ENCODE measurements at places on chromosomes 13 and 19.

GRCh38 chr13:81017513-81018152, 676.7 kb upstream of the SPRY2 start:
- no peak for DNase-seq

GRCh38 chr13:39811696-39812095, 156.2 kb downstream of the COG6 start:
- no peak for DNase-seq

DNA sequence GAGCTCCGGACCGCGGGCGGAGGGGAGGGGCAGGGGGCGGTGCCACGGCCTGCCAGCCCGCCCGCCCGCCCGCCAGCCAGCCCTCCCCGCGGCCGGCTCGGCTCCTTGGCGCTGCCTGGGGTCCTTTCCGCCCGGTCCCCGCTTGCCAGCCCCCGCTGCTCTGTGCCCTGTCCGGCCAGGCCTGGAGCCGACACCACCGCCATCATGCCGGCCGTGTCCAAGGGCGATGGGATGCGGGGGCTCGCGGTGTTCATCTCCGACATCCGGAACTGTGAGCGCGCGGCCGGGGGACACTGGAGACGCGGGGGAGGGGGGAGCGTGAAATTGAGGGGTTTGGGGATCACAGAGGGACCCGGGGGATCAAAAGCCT, at the start of gene AP2A1:
AP2A1 (plus strand) TSS at position 72 of the 370 bp plus-strand sequence; CDS start at position 205, 133 bp downstream.
- DNase-seq, result no peak

DNA sequence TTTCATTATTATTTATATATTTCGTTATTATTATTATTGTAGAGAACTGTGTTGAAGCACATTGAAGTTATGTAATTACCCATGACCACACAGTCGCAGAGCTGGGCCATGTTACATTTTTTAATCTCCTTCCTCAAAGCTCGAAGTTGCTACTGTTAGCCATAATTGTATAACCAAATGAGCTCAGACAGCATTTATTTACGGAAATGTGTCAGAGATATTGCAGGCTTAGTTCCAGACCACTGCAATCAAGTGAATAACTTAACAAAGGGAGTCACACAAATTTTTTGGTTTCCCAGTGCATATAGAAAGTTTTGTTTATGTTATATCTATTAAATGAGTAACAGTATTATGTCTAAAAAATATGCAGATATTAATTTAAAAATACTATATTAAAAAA, 147.1 kb upstream of the SLITRK1 start:
- no peak for DNase-seq

DNA sequence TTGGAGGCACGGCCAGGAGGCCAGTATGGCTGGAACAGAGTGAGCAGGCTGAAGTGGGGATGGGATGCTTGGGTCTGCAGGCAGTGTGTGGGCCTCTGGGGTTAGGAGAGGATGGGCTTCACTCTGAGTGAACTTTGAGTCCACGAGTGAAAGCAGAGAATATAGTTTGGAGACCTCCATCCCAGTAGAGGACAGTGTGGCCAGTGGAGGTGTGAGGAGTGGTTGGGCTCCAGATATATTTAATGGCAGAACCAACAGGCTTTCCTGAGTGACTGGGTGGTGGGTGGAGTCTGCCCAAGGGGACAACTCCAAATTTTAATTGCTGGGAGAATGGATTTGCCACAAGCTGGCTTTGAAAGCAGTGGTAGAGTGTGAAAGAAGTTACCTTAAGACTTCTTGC, 27.3 kb downstream of the GATAD2A start:
- no peak for DNase-seq

- DNase-seq, result peak; percentile 36
Observed at GRCh38 chr13:41700790-41701310, 243.5 kb downstream of the RGCC start.

GRCh38 chr19:35585848-35586247, at the start of gene PMIS2:
Gene PMIS2 (plus strand): TSS chr19:35586173. CDS start chr19:35586260, 87 bp downstream.
- DNase-seq, result no peak

- DNase-seq, result no peak
Observed at GRCh38 chr13:103287659-103288058, 221.4 kb upstream of the SLC10A2 start.

DNA sequence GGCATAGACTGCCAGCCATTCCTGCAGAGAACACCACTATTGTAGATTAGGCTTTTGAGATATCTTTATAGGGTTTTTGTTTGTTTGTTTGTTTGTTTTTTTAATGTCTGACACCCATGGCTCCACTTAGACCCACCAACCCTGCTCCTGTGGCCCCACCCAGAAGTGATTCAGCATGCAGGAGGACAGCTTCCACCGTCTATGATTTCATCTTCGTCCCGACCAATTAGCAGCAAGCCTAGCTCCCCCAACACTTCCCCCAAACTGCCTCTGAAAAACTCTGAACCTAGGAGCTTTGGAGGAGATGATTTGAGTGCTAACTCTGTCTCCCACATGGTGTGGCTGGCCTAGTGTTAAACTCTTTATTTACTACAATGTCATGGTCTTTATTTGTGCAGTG, 108.3 kb upstream of the RXFP2 start:
- DNase-seq, result no peak

GRCh38 chr13:76292726-76293125, 593.5 kb downstream of the KCTD12 start:
- no peak for DNase-seq

- no peak for DNase-seq
Observed at GRCh38 chr13:72620874-72621273, 106.6 kb downstream of the MZT1 start.

GRCh38 chr19:41501854-41502253, 58.9 kb downstream of the ERICH4 start:
- DNase-seq, result no peak

DNA sequence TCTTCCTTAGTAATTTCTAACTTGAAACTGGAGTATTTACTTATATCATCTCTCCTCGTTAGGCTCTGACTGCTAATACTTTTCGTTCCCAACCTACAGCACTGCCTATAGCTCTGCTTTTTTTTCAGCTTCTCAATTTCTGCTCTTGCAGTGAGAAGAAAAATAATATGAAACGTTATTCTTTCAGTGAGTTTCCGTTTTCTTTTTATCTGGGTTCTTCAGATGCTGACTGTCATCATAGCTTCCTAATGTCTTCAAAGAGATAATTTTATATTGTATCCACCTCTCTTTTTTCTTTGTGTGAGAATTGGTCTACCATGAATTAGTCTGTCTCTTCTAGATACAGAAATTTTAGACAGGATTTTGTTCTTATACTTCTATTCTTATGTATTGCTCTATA, 454.9 kb downstream of the LMO7 start:
- no peak for DNase-seq

DNA sequence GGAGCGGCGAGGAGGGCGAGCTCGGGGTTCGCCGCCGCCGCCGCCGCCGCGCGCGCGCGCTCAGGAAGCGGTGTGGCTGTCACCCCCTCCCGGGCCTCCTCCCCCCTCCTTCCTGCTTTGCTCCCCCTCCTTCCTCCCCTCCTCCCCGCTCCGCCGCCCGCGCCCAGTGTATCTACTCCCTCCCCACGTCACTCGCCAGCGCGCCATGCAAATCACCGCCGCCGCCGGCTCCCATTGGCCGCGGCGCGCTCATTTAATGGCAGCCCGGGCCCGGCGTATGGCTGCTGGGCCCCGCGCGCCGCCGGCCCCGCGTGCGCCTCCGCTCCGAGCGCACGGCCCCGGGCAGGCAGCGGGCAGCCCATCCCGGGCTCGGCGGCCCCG, 335 bp upstream of the SOX1 start:
- DNase-seq, result no peak

GRCh38 chr13:49938921-49939320, 2.8 kb upstream of the SPRYD7 start:
- DNase-seq, result peak; percentile 20

DNA sequence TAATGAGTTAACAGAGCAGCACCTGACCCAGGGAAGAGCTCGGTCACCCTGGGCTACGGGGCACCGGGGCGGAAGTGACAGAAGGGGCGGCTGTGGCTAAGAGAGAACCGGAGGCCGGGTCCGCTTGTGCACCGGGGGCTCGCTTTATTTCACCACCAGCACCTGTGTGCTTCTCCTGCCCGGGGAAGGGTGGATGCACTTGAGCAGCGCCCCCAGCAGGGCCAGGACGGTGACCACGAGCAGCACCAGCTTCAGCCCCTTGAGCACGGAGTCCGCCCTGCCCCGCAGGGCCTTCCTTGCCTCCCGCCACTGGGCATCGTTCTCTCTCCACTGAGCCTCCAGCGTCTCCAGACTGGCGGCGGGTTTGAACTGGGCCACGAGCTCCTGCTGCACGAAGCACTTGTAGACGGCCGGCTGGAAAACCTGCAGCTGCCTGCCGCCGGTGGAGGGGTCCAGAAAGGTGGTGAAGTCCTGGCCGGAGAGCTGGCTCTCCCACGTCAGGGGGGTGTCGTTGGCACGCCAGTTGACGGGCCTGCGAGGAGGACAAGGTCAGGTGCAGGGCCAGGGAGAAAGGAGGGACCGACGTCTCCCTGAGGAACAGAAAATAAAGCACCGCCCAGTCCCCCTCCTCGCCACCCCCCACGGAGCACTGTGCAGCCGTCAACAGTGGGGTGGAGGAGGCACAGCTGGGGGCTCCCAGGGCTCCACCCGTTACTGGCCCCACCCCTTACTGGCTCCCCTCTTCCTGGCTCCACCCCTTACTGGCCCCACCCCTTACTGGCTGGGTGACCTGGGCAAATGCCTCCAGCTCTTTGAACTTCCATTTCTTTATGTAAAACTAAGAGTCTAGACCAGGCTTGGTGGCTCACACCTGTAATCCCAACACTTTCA, 3.6 kb downstream of the FAM187B start:
- DNase-seq, result no peak

DNA sequence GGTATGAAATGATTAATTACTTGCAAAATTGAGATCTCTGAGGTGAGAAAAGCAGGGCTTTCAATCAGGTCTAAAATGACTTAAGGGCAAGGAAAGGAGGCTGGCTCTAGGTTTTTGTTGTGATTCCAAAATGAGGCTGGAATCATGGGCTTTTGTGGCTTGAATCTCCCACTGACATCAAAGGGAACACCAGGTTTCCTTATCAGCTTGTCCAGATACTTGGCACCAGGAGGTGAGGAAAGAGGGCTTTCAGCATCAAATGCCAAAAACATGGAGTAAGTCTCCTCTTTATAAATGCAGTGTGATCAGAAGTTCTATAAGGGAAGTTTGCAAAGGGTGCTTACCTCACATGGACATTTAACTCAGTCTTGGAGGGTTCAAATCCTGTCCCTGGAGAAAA, 402.3 kb downstream of the NDFIP2 start:
- no peak for DNase-seq

- peak; percentile 95 for DNase-seq
Observed at GRCh38 chr19:38851622-38852230, 1.9 kb upstream of the HNRNPL start.

- no peak for DNase-seq
Observed at GRCh38 chr13:93903909-93904308, 575.6 kb downstream of the DCT start.
